Suppressor macrophage (primary cell): ENCODE measurements at places on chromosomes 16 and 17.
A peak's percentile ranks its signal among the peaks of the same experiment; 100 is the strongest.

DNA sequence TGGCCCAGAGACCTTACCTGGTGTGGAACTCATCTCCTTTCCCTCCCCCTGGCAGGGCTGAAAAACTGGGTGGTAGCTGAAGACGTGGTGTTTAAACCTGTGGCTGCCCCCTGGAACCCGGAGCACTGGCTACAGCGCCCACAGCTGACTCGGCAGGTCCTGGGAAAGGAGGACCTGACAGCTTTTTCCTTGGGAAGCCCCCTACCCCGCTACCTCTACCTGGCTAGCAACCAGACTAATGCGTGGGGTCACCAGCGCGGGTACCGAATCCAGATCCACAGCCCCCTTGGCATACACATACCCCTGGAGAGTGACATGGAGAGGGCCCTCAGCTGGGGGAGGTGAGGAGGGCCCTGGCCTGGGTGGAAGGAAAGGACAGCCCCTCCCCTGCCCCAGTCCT, 2.0 kb upstream of the AOC3 start:
- DNase-seq: no peak

GRCh38 chr16:31780342-31780741, 93.3 kb upstream of the ZNF267 start:
- DNase-seq: no peak

- DNase-seq: no peak
Measured at GRCh38 chr17:81031566-81032550, 3.1 kb upstream of the BAIAP2 start.

GRCh38 chr17:49437696-49438435, 23.2 kb upstream of the PHB1 start:
- no peak for DNase-seq

DNA sequence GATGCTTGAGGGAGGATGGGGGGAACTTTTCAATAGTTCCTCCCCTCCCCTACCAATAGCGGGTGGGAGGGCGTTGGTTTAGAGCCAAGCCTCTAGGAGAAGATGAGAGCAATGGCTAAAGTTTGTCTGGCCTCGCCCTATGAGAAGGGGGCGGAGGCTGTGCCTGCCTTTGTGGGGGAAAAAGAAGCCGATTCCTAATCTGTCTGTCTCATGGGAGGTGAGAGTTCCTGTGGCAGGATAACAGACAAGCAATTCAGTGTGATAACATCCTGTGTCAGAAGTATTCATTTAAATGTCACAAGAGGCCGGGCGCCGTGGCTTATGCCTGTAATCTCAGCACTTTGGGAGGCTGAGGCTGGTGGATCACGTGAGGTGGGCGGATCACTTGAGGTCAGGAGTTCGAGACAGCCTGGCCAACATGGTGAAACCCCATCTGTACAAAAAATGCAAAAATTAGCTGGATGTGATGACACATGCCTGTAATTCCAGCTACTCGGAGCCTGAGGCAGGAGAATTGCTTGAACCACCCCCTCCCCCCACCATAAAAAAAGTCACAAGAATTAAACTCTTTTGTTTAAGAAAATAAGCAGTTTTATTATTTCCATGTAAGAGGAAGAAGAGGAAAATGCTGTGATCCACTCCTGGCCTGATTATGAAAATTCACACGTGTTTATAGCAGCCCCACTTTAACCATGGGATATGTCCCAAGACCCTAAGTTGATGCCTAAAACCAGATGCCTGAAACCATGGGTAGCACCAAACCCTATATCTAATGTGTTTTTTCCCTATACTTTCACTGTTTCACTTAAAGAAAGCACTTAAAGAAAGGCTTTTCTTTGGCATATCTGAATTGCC, 1.7 kb downstream of the SLFN5 start:
- peak; percentile 90 for DNase-seq

GRCh38 chr16:2333231-2333630, 7.3 kb downstream of the ABCA3 start:
- no peak for DNase-seq

GRCh38 chr16:14369734-14370598, 260.1 kb downstream of the PARN start:
- no peak for DNase-seq
